ENCODE measurements at places on chromosomes 6 and 20.
A peak's percentile ranks its signal among the peaks of the same experiment; 100 is the strongest.

DNA sequence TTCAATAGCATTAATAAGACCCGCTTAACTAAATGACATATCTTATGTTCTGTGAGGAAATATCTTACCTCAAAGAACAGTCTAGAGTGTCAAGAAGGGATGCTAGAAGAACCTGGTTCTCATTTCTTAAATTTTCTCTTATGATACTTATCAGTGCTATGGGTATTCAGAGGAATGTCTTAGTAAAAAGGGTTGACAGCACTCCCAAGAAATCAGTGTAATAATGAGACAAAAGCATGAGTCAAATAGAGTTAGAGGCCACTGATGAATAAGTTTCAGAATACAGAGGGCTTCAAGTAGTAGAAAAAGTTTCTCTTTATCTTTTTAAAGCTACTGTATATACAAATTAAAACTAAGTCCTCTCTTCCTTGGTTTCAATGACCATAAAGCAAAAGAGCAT is 242.8 kb downstream of the GJA1 start:
- DNase-seq: no peak

GRCh38 chr6:138550346-138550767 is 51.1 kb upstream of the NHSL1 start:
- DNase-seq: no peak

DNA sequence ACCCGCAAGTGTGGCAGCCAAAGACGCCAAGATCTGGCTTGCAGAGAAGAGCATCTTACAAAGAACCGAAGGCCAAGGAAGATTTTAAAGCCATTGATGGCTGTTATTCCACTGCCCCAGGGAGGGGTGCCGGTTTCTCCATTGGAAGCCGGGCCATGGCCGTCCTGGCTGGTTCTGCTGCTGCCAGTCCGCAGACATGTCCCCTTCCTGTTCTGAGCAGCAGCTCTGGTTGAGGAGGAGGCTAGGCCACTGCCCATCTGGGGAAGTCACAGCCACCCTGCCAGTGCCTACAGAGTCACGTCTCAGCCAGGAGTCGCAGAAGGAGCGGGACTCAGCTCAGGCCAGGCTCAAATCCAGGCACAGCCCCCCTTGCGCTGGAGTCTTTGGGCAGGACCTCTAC is 42.6 kb upstream of the MRGBP start:
- no peak for DNase-seq

DNA sequence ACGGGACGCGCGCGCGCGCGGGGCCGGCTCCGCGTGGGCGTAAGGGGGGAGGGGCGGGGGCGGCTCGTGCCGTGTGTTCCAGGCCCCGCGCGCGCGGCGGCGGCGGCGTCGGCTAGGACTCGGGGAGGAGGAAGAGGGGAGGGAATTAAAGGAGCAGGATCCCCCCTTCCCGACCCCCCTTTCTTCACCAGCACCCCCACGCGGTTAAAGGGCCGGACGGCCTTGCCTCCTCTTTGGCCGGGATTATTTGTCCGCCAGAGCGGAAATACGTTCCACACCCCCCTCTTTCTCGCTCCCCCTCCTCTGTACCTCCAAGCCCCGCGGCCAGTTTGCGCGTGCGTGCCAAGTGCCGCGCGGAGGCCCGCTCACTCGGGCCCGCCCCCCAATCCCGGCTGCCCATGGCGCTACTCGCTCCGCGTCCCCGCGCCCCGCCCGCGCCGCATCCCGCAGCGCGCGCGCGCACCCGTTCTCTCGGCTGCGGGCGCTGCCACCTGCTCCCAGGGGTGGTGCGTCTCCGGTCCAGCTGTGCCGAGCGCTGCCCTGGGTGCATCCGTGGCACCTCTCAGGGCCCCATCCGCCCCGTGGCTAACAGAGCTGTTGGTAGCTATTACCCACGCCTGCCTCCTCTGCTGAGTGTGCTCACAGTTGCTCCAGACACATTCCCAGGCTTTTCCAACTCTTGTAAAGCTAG is at the start of gene ZBTB12:
ZBTB12 (minus strand) TSS at position 134 of the 691 bp plus-strand sequence. CDS start 781 bp downstream, outside the sequence.
- peak; percentile 92 for DNase-seq

GRCh38 chr6:69338431-69339162 is 458.2 kb downstream of the LMBRD1 start:
- no peak for DNase-seq

- DNase-seq: no peak
These were observed 7.8 kb upstream of the EZR start for GRCh38 chr6:158826819-158827501.

Data from DMS153 (cell line).